Hematopoietic multipotent progenitor cell treated with erythropoietin and hydrocortisone succinate and interleukin-3 and kit ligand, for 17 days (in vitro differentiated cells): ENCODE measurements at places on chromosomes 16 and 17.
A peak's percentile ranks its signal among the peaks of the same experiment; 100 is the strongest.

DNA sequence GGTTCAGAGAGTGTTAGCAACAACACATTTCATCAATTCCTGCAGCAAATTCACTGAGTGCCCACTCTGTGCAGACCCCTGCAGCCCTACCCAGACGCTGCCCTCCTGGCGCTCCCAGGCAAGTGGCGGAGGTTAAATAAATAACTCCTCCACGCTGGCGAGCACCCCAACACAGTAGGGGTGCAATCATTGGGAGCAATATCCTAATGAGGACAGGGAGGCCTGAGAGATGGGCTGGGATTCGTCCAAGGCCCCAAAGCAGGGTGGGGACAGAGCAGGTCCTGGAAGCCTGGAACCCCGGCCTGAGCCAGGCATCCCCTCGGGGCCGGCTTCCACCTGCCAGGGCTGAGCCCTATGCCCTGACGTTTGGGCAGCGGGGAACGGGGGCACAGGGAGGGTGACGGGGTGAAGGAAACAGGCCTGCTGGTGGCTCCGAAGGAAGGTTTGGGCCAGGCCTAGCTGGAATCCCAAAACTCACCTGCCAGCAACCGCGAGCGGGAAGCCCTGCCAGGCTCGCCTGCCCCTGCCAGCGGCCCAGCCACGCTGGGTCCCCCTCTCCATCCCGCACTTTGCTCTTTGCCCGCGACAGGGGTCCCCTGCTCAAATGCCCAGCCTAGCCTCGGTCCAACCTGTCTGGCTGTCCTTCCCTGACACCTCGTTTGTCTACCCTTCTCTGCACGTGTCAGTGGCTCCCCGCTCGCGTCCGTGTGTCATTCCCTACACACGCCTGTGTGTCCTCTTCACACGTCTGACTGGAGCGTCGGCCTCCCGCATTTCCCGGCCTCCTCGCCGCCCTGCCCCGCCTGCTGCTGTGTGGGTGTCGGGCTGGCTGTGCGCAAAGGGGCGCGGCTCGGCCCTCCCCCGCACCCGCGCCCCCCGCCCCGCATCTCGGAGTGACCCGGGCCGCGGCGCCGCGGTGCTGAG, 721 bp upstream of the BEAN1 start:
- no peak for DNase-seq

DNA sequence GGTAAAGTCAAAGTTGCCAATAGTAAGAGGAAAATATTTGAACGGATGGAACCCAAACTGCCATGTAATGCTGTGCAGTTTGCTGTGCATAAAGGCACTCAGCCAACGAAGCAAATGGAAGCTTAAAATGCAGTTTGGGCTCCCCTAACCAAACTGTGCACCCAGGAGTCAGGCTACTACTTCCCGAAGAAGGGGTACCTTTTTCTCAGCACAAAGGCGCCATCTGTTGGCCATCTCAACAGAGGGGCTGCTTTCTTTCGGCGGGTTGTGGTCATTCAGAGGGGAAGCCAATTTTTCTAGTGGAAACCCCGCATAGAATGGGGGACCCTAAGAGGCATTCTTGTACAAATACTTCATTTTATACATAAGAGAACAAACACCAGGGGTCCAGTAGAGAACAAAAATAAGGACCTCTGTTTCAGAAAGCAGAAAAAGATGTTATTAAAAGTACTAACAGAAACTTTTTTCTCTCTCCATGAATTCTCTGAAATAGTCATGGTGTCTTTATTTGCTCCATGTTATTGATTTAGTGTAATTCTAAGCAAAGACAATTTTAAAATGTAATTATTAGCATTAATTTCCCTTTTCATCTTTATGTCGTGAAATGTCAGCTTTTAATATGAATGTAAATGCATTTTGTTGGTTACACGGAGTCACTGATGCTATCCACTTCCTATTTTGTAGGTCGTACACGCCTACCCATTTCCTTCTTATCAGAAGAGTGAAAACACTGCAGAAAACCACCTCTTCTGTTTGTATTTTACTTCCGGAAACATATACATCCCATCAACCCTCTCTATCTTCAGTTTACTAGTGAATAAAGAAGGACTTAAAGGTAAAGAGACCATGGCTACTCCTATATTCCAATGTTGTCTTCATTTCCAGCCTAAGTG, 453.3 kb downstream of the KCNJ2 start:
- DNase-seq, result no peak

DNA sequence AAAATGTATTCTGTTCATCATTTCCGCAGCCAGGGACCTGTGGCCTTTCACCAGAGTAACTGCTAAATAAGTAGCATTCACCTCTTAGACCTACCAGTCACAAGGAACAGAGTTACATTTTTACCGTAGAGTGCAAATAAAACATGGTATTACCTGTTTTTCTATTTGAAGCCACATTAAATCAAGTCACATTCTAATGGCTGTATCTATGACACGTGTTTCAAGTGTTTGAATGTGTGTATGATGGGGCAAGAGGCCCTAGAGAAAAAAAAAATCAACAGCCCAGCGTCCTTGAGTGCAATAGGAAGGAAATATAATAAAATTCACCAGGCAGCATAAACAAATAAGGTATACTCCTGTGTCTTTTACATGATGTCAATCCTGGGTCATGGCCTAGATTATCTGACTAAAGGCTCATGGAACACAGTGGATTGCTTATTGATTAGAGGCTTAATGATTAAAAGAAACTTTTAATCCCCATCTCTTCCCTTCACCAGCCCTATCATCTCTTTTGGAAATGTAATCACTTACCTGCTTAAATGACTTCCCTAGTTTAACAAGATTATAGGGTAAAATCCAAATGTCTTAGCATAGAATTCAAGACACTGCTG, 168.7 kb upstream of the CDH5 start:
- no peak for DNase-seq

GRCh38 chr17:49200423-49201083, 9.8 kb downstream of the GNGT2 start:
- DNase-seq, result no peak

GRCh38 chr17:44967907-44968224, 237 bp downstream of the C1QL1 start:
- no peak for DNase-seq

DNA sequence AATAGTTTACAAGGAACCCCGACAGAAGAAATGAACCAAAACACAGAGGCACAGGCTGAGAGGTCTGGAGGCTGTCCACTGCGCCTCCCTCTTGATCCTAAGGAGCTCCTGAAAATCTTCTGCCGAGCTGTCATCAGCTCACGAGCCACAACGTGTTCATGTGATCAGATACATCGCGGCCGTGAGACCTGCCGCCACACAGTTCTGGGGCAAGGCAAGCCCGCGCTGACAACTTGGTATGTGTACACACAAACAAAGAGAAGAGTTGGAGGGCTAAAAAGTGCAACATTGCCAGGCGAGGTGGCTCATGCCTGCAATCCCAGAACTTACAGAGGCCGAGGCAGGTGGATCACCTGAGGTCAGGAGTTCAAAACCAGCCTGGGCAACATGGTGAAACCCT, 7.6 kb downstream of the EXOC7 start:
- no peak for DNase-seq

DNA sequence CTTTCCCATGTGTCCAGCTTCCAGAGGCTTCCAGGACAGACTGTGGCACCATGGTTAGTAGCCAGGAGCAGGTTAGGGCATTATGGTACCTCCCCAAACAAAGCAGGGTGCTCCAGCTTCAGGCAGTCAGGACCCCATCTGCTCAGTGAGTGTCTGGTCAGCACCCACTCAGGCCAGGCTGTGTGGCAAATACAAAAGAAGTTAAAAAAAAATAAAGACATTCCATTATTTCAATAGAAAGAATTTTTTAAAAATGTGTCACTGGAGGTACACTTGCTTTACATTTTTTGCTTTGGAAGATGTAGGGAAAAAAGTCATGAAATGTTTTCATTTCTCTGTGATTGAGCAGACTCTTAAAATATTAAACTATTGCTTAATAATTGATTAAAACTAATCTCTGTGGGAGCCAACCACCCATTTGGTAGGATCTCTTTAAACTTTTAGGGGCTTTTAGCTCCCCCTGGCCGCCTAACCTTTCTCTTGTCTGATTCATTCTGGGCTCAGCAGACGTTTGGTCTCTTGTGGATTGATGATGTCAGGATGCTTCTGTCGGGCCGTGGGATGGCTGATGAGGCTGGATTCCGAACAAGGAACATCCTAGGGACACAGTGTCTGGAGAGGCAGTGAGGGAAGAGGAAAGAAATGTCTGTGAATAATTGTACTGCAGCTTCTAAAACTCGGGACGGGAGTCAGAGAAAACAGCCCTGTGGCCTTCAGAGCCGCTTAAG, 28.4 kb upstream of the NPTX1 start:
- no peak for DNase-seq

- no peak for DNase-seq
Observed at GRCh38 chr17:66462010-66462409, 159.6 kb downstream of the PRKCA start.

- DNase-seq, result no peak
Observed at GRCh38 chr17:53949473-53950090, 126.9 kb downstream of the KIF2B start.

DNA sequence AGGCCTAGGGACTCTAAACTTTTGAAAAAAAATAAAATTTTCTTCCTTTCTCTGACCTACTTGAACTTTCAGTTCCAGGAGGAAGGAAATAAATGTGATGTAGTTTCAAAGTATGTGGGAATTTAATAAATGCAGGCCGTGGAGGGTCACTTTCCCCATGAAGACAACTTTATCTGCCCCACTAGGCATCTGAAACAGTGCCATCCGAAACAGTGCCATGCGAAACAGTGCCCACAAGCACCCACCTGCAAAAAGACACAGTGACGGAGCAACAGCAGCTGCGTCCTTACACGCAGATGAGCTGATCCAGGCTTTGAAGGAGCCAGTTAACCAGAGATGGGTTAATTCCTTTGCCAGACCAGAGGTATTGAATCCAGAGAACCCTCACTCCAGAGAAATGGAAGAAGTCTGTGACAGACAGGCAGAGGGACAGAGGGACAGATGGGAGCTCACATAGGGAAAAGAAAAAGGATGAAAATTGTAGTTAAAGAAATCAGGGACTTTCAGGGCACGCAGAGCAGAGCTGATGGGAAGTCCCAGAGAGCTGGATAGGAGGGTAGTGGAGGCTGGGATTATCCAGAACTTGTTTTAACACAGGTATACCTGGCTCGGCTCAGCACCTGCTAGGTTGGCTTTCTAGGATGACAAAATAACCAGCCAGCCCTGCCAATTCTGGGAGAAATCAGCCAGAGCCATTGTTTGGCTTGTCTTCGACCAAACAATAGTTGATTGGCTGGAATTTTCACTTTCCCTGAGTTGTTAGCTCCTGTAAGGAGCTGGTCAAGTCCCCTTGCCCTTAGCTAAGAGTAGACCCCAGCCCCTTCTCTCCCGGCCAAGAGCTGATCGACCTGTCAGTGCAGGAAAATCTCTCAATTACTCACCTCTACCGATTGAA, 17.1 kb upstream of the HOXB13 start:
- no peak for DNase-seq

DNA sequence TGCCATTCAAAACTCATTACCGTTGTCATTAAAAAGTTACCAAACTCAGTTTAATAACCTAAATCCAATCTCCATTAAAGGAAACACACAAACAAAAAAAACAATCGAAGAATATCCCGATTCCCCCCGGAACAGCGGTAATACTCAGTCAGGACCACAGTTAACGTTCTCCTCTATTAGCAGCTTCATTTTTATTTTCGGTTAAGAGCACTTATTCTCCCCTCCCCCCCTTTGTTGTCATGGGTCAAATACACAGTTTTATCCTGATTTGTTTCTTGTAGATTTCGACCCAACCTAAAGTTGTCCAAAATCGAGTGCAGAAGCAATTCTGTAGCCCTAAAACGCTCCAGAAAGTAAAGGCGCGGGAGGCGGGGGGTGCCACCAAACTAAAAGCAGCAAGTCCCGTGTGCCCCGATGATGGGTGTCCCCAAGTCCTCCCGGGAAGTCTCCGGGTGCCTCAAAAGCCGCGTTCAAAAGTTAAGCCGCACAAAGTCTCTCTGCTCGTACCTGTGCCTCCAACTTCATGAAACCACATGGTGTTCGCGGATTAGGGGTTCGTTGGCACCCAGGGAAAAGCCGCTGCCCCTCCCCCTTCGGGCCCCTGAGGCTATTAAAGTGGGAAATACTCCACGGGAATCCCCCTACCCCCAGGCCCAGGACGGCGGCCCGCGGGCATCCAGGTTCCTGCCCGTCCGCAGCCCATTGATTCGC, 996 bp downstream of the SUMO2 start:
- DNase-seq, result peak; percentile 47

DNA sequence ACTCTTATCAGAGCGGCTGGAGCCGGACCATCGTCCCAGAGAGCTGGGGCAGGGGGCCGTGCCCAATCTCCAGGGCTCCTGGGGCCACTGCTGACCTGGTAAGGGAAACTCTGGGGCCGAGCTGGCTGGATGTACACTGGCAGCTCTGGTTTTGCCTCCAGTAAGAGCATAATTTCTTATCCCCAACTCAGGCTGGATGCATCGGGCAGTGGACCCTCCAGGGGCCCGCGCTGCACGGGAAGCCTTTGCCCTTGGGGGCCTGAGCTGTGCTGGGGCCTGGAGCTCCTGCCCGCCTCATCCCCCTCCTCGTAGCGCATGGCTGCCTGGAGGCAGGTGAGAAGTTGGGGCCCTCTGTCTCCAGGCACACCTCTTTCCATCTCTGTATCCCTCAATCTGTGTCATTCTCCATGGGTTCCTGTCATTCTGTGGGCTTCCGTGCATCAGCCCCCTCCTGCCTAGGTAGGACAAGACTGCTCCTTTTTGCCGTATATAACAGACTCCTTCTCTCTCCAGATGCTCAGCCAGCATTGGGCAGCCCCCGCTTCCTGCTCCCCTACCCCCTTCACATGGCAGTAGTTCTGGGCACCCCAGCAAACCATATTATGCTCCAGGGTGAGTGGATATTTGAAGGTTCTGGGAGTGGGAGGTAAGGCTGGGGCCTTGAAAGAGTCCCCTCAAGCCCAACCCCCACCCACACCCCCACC, 9.4 kb upstream of the TMEM88 start:
- DNase-seq, result no peak

DNA sequence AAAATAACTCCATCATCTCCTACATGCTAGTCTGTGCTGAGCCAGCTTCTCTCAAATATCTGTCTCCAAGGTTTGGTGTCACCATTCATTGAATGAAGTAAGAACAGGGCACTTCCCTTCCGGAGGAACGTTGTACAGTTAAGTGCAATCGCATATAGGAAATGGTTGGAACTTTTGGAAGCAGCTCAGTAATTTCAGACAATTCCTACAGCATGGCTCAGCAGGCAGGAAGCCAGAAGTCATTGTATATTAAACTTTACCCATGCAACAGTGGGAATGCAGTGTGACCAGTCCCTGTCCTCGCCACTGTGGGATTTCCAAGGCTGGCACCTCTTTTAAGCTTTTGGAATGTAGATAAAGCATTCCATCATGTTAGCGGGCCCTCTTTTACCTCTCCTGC, 51.1 kb upstream of the MYH2 start:
- DNase-seq, result no peak
